ENCODE measurements at places on chromosomes 1 and 21.
A peak's percentile ranks its signal among the peaks of the same experiment; 100 is the strongest.

GRCh38 chr1:35452106-35452774, 105.0 kb downstream of the KIAA0319L start:
- DNase-seq: no peak

- no peak for DNase-seq
Measured at GRCh38 chr1:190579552-190580193, 102.0 kb upstream of the BRINP3 start.

- DNase-seq: no peak
Measured at GRCh38 chr1:1940123-1940425, 21.0 kb upstream of the TMEM52 start.

- DNase-seq: no peak
Measured at GRCh38 chr21:41518757-41519156, 10.8 kb upstream of the TMPRSS2 start.

- DNase-seq: no peak
Measured at GRCh38 chr1:83762416-83762815, 236.5 kb downstream of the TTLL7 start.

DNA sequence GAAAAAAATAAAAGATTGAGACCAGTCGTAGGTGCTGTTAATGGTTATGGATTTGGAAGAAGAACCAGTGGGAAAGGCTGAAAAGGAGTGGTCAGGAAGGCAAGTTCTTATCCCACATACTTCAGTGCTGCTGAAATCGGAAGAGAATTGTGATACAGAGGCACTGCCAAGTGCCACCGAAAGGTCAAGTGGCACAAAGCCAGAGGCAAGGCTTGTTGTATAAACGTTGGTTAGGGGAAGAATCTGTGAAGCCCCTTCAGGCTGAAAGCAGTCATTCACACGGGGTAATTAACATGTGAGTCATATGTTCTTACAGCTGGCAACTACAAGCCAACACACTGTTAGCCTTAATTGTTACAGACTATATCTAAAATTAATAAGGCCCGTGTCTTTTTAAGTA, 48.8 kb downstream of the ZBTB40 start:
- peak; percentile 48 for DNase-seq

- DNase-seq: no peak
Measured at GRCh38 chr1:236075848-236076247, 11.0 kb upstream of the NID1 start.

DNA sequence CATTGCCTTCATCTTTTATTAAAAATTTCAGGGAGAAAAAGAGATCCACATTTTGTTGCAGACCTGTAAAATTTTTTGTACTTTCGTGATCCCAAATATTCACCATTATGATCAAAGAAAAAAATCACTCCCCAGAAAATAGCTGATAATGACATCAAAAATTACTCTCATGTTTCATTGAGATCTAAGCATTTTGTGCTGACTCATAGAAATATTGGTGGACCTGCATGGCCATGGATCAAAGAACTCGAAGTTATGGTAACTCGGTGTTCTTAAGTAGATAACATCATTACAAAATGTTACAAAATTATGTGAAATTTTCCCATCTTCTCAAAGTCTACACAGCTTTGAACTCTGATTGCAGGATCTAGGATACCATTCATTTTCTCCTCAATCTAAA, 135.8 kb downstream of the PTGER3 start:
- no peak for DNase-seq

GRCh38 chr21:46252840-46253239, 24.3 kb upstream of the LSS start:
- DNase-seq: no peak

- DNase-seq: no peak
Measured at GRCh38 chr21:45045481-45045880, 28.9 kb upstream of the ADARB1 start.

GRCh38 chr1:47696404-47696736, 258.5 kb downstream of the FOXD2 start:
- no peak for DNase-seq
